ENCODE measurements at places on chromosomes 4 and X.

- no peak for DNase-seq
Observed at GRCh38 chr4:145663194-145663593, 16.8 kb upstream of the C4orf51 start.

GRCh38 chr4:95537863-95538488 lies 10.8 kb downstream of the UNC5C start:
- no peak for DNase-seq

- DNase-seq: no peak
Observed at GRCh38 chr4:180280076-180280475, 1963.1 kb upstream of the TENM3 start.

DNA sequence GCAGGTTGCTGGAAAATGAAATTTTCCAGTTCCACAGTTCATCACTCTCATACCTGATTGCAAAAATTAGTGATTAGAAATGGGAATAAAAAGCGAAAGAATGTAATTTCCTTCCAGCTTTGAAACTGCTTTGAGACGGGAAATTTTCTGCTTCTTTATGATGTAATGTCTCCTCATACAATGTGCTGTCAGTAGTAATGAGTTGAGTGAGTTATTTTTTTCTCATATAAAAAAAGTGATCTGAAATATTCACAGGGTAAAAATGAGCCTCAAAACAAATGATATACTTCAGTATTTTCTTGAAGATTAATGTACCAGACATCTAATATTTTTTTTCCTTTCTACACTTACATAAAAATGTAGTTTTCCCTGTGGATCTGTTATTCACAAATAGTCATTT lies 179.1 kb upstream of the FAT4 start:
- no peak for DNase-seq

- no peak for DNase-seq
Observed at GRCh38 chr4:15374656-15375055, 53.2 kb upstream of the C1QTNF7 start.

- no peak for DNase-seq
Observed at GRCh38 chr4:13733817-13734216, 106.3 kb upstream of the BOD1L1 start.

- no peak for DNase-seq
Observed at GRCh38 chr4:14646831-14647230, 355.4 kb upstream of the CPEB2 start.

DNA sequence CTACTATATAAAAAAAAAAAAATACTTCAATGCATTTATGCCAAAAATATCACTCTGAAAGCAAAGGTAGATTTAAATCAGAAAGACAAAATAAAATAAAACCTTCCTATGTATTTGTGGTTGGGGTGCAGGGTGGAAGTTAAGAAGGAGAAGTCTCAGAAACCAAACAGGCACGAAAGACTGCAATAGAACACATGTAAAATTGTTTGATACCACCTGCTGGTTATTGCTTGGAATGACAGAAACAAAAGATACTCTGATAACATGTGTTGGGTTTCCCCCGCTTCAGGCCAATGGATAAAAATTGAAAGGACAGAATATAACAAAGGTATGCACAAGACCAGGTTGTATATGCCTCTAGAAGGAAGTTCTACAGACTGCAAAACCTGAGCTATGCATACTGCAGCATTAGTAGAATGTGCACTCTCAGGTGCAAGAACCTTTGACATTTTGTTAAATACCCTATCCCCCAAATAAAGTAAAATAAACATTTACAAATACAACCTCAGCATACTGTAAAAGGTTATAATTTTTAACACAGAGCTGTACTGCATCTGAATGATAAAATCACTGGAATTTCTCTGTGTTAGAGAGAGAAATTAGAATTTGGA lies 118.8 kb downstream of the GABRA2 start:
- DNase-seq: peak; percentile 1

- no peak for DNase-seq
Observed at GRCh38 chrX:119919835-119920585, 23.5 kb downstream of the NKAP start.

- DNase-seq: no peak
Observed at GRCh38 chrX:127490000-127490399, 562.2 kb downstream of the ACTRT1 start.

DNA sequence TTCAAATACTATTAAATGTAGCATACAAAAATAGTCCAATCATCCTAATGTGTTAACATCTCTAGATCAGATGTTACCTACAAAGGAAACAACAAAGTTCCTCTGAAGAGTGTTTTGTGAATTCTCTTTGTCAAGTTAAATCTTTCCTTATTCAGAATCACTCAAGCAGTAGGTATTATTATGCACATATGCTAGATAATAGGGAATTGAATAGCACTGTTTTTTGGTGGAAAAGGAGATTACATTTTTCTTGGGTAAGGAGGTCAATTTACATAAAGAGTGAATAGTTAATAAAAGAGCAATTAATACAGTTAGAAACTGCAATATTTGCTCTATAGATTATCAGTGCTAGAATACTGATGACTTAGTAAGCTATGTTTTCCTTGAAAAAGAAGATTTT lies 130.7 kb downstream of the BTC start:
- DNase-seq: no peak

DNA sequence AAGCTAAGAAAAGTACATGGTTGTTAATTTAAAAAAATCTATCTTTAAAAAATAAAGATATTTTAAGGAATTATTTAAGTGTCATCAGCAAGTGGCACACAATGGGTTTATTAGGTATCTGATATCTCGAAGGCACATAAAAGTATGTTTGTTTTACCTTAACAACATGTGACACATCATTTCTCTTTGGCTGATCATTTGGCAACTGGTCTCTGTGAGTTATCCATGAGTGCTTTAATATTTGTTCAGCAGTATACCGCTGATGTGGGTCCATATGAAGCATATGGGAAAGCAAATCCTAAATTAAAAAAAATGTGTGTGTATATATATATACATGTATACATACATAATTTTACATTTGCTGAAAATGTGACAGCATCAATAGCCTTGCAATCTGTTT lies 123.2 kb downstream of the RPS6KA6 start:
- DNase-seq: no peak

DNA sequence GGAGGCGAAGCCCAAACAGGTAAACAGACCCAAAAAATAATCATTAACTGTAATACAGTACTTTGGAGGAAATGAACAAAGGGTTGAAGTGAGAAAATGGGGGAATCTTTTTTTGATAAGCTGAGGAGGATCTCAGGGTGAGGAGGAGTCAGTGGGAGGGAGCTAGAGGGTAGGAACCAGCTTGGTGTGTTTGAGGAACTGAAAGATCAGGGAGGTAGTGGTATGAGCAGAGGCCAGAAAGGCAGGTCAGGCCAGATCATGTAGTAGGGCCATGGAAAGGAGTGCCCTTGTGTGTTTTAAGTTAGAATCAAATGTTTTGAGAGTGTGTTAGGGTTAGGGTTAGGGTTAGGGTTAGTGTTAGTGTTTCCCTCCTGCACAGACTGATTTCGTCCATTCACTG lies 48.8 kb downstream of the PPP2R2C start:
- no peak for DNase-seq

- no peak for DNase-seq
Observed at GRCh38 chr4:66023061-66023460, 352.8 kb upstream of the EPHA5 start.

- no peak for DNase-seq
Observed at GRCh38 chrX:11311706-11312105, 18.5 kb downstream of the AMELX start.

GRCh38 chrX:45830343-45830742 lies 629.7 kb upstream of the DIPK2B start:
- DNase-seq: no peak

- DNase-seq: no peak
Observed at GRCh38 chr4:60195256-60195655, 1004.9 kb upstream of the ADGRL3 start.

GRCh38 chrX:101287402-101287801 lies 3.7 kb downstream of the TAF7L start:
- DNase-seq: peak; percentile 1

GRCh38 chr4:151257704-151258103 lies 19.3 kb upstream of the PRSS48 start:
- DNase-seq: no peak

- DNase-seq: no peak
Observed at GRCh38 chr4:113825272-113825671, 63.7 kb upstream of the CAMK2D start.

DNA sequence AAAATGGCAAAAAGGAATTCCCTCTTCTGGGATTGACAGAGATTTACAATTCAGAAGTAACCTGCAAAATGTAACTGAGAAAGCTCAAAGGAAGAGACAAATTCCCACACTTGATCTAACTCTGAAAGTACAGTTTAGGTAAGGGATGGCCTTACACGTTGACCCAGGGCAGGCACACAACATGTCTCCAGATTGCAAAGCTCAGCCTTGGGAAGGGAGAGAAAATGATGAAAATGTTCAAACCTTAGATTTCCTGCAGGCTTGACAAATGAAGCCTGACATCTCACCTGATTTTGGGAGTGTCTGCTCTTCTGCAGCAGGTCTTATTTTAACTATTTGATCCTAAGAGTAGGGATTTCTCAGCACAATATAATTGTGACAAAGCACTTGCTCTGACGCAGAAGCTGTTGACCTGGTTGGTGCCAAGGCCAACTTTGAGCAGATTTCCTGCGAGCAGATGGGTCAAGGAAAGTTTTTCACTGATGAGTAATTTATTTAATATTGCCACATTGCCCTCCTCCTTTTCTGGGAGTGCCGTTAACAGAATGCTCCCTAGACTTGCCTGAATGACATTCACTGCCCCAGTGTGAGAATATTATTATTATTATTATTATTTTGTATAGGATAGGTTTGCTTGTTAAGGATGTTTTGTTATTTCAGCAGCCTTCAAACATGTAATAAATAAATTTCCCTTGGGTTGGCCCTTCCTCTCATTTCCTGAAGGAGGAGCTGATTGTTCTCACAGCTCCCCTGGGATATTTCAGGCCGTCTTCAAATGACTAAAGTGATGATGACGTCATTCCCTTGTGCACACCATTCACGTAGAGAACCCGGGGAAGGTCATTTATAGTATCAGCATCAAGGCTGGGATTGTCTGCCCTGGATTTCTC lies 157.1 kb downstream of the VEGFC start:
- DNase-seq: no peak

- DNase-seq: peak; percentile 11
Observed at GRCh38 chrX:20060961-20061748, 55.6 kb downstream of the MAP7D2 start.

GRCh38 chr4:74886484-74886883 lies 46.4 kb upstream of the PARM1 start:
- peak; percentile 28 for DNase-seq

- DNase-seq: no peak
Observed at GRCh38 chr4:27141530-27141929, 280.9 kb downstream of the STIM2 start.

DNA sequence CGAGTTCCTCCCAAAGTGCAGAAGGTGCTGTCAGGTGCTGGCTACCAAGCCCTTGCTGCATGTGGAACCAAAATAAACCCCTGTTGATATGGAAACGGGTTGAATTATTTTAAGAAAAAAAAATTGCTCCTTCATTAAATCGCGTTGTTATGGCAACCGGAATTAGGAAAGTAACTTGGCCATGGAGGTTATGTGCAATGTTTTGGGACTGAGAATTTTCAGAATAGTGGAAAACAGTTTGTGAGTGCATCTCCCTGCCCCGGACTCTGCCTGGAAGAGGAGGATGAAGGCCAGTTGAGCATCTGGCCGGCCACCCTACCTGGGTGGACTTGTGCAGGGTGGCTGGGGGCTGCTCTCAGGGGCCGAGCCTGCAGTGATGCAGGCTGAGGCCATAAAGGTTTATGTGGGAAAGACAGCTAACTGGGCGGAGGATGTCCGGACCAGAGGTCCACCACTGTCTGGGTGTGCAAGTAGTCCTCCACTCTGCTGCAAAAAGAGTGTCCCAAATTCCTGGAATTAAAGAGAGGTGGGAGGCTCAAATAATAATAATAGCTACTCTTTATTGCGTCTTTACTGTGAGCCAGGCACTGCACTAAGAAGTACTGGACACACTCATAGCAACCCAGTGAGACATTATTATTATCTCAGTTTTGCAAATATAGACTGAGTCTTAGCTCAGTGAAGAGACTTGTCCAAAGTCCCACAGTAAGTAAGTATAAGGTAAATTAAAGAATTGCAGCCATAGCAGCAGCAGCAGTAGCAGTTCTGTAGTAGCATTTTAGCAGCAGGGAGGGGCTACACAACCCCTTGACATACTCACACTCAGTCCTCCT lies 20.6 kb downstream of the RTL5 start:
- DNase-seq: no peak

GRCh38 chr4:164756686-164757085 lies 2.8 kb downstream of the SMIM31 start:
- DNase-seq: no peak

DNA sequence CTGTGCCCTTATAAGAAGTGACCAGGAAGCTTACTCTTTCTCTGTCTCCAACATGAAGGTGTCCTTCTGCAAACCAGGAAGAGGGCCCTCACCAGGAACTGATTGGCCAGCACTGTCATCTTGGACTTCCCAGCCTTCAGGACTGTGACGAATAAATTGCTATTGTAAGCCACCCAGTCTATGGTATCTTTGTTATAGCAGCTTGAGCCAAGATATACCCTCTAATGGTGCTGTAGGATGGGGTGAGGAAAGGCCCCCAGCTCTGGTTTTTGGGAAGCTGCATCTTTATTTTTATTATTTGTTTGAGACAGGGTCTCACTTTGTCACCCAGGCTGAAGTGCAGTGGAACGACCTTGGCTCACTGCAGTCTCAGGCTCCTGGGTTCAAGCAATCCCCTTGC lies 1.2 kb upstream of the MGST2 start:
- DNase-seq: no peak

DNA sequence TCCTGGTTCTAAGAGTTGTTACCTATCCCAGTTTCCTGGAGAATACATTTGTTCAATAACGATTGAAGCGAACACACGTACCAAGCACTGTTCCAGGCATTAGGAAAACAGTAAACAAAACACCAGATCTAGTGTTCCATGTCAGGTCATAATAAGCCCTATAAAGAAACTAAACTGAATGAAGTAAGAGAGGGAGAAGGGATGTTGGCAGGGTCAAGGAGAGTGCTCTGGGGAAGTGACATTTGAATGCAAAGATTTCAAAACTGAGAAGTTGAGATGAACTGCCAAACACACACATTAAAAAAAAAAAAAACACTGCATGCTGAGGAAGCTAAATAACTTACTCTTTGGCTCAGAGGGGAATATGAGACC lies 14.4 kb upstream of the ENAM start:
- DNase-seq: no peak

DNA sequence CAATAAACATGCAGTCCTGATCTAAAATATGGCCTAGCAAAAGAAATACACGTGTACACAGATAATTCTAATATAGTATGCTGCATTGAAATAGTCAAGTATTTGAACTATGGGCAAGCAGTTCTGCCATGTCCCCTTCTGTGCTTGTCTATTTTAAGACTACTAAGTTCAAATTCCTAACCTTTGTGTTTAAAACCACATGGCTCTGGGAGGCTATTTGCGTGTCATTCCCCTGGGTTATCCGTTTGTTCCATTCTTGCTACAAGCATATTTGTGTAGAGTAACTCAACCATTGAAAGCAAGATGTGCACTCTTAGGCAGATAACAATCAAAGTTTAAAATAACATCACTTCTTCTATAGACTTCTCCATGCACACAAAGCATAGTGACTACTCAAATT lies 25.4 kb upstream of the TBC1D1 start:
- no peak for DNase-seq

Data from NCI-H1105 (cell line).